ENCODE measurements at places on chromosomes 5 and 9. TPM values are rescaled to one million over a fixed set of nuclear protein-coding genes. Genes with fewer than 3 reads are reported as not detected.

PIP5KL1 gene
- 0.25 TPM for total RNA-seq

DNA sequence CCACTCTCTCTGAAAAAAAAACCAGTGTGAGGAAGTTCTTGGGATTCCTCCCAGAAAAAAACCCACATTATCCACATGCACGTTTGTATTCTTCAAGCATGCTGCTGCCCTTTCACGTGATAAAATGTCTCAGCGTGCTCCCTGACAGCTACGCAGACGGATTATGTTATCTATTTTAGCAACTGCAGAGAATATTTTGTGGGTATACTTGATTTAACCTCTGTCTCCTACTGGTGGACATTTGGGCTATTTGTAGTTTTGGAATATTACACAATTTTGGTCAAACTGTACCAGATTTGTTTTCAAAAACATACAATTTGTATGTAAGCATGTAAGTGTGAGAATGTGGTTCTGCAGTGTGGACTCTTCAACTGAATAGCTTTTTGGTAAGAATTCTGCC lies 10.7 kb downstream of the PRRC2B start:
- H3K36me3 ChIP-seq, result no peaks in the 10 kb centered on the region
- peak overlapping the region; percentile 39 for H3K27ac ChIP-seq
- no peak for DNase-seq
- no peak overlapping the region for H3K4me3 ChIP-seq
- H3K4me1 ChIP-seq, result peaks cover 100% of the 10 kb centered on the region
- no peaks in the 10 kb centered on the region for H3K27me3 ChIP-seq

JMY gene
- total RNA-seq, result 18.1 TPM

GRCh38 chr9:107260437-107261081 lies 22.5 kb upstream of the RAD23B start:
- no peak overlapping the region for H3K4me3 ChIP-seq
- H3K4me1 ChIP-seq, result no peaks in the 10 kb centered on the region
- DNase-seq, result no peak
- H3K36me3 ChIP-seq, result no peaks in the 10 kb centered on the region
- no peak overlapping the region for H3K27ac ChIP-seq
- no peaks in the 10 kb centered on the region for H3K27me3 ChIP-seq

- DNase-seq, result no peak
- no peaks in the 10 kb centered on the region for H3K27me3 ChIP-seq
- peaks cover 14% of the 10 kb centered on the region for H3K4me1 ChIP-seq
Measured at GRCh38 chr5:156655732-156656131, 194.4 kb upstream of the PPP1R2B start.

DNA sequence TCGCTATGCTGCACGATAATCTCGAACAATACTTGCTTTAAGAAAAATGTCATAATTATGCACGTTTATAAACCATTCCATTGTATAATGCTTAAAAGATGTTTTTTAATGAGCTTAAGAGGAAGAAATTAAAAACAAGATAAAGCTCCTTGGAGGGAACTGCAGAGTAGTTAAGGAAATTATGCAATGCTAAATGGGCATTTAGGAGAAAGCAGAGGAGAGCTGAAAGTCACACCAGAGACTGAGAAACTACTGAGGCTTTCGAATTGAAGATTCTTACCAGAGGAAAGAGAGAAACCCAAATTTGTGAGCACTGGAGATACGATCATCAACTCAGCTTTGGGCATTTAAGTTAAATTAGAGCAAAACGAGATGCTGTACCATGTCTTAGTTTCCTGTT lies 119.4 kb downstream of the CDH10 start:
- no peak overlapping the region for H3K4me3 ChIP-seq
- no peak overlapping the region for H3K27ac ChIP-seq
- DNase-seq, result no peak
- H3K4me1 ChIP-seq, result no peaks in the 10 kb centered on the region
- H3K36me3 ChIP-seq, result no peaks in the 10 kb centered on the region
- H3K27me3 ChIP-seq, result no peaks in the 10 kb centered on the region

TOR4A gene
- 18.4 TPM for total RNA-seq

- DNase-seq, result no peak
- no peaks in the 10 kb centered on the region for H3K36me3 ChIP-seq
- H3K27ac ChIP-seq, result no peak overlapping the region
- H3K27me3 ChIP-seq, result no peaks in the 10 kb centered on the region
- peaks cover 4% of the 10 kb centered on the region for H3K4me1 ChIP-seq
- H3K4me3 ChIP-seq, result no peak overlapping the region
Measured at GRCh38 chr9:108545436-108545835, 310.4 kb downstream of the ACTL7B start.

GRCh38 chr5:145479857-145480256 lies 355.3 kb downstream of the PRELID2 start:
- H3K27me3 ChIP-seq, result no peaks in the 10 kb centered on the region
- no peaks in the 10 kb centered on the region for H3K36me3 ChIP-seq
- H3K27ac ChIP-seq, result no peak overlapping the region

DNA sequence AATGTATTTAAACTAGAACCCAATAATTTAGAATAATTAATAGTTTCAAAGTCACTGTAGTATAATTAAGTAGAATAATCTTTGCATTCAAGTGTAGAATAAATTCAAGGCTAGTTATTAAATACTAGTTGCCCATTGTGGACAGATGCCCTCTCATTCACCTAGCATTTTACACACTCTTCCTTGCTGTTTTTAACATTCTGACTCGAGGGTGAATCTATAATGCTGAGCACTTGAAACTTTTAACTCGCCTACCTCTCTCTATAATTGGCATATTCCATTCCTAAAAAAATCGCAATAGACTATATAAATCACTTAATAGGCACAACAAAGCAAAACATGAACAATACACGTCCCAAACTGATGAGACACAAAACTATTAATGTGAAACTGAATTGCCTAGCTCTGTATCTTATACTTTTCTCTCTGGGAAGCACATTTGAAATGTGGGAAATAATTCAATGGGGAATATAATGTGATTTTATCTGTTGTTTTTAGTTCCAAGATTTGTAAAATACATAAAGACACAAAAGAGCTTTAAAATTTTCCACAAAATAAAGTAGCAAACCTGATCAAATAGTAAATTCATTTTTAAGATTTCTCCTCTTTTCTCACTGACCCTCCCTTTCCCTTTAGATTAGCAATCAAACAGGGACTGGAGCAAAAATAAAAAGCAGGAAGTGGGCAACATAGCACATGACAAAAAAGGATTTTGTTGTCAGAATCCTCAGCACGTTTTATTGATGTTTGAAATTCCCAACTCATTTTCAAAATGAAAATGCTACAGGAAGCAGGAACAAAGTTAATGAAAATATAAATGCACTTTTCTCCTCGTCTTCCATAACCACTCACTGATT lies 295.6 kb downstream of the PDE4D start:
- H3K27ac ChIP-seq, result no peak overlapping the region
- no peaks in the 10 kb centered on the region for H3K36me3 ChIP-seq
- H3K4me1 ChIP-seq, result peaks cover 12% of the 10 kb centered on the region

DNA sequence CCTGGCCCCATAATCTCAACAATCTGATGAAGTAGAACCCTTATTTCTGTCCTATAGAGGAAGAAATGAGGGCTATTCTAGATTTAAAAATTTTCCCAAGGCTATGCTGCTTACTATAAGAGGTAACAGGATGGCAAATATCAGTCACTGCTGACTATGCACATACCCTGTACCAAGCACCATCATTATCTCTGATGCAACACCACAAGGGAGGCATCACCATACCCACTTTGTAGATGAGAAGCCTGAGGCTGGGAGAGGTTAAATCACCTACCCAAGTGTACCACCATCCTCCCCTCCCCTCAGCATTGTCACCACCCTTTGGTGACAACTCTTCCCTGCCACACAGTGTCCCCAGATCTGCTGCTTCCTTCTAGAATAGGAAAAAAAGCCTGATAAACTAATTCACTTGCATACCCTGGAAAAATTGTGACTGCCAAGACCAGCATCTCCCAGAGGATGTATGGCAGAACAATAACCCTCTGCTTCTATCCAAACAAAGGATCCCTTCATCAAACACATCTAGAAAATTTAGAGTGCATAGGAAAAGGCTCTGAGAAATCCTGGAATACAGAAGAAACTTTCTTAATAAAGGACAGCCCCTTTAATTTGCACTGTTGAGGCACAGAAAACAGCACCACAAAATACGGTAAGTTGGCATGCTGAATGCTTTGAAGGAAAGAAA lies 48.3 kb downstream of the PRRC1 start:
- no peak for DNase-seq
- H3K27me3 ChIP-seq, result peaks cover 11% of the 10 kb centered on the region
- H3K27ac ChIP-seq, result no peak overlapping the region
- H3K4me3 ChIP-seq, result no peak overlapping the region
- H3K36me3 ChIP-seq, result no peaks in the 10 kb centered on the region

DNA sequence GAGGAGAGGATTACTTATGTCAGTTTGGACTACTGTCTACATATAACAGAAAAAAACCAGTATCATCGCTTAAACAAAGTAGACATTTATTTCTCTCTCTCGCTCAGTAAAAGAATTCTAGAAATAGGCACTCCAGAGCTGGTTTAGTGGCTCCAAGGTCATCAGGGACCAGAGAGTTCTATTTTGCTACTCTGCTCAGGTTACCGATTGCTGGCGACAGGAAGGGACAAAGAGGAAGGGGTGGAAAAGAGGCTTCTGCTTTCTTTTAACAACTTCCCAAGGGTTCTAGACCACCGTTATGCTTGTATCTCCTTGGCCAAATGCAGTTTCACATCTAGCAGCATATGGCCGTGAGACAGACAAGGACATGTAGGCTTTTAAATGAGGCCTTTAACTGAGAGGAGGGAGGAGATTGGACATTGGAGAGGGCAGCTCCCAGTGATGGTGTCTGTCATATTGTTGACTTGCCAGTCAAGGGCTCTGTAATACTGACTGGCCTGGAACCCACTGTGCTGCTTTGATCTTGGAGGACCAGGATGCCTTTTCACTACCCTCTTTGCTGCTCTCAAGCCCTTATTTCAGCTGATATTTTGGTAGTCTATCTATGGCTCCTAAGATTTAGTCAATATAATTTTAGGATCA lies 15.6 kb upstream of the DCP2 start:
- peaks cover 46% of the 10 kb centered on the region for H3K4me1 ChIP-seq
- H3K27ac ChIP-seq, result no peak overlapping the region
- H3K27me3 ChIP-seq, result no peaks in the 10 kb centered on the region
- no peak for DNase-seq
- H3K4me3 ChIP-seq, result no peak overlapping the region

DNA sequence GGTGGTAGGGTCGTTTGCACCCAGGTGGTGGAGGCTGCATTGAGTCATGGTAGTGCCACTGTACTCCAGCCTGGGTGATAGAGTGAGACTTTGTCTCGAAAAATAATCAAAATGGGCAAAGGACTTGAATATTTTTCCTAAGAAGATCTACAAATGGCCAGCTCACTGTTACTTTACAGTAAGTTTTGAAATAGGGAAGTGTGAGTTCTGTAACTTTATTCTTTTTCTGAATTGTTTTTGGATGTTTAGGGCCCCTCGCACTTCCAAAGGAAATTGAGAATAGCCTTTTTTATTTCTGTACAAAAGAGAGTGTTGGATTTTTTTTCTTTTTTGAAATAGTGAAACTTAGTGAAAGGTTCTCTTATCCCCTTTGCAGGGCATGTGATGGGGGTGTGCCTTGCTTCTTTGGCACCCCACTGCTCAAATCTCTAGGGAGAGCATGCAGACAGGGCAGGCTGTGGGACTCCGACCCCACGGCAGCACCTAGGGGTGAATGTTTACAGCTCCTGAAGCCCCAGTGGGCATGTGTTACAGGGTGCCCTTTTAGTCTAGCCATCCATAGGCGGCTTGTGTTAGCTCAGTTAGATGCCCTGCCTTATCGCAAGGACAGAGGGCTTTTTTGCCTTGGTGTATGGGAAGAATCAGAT lies 33.3 kb downstream of the GPBP1 start:
- no peak for DNase-seq
- peak overlapping the region; percentile 82 for H3K27ac ChIP-seq
- H3K4me1 ChIP-seq, result peaks cover 76% of the 10 kb centered on the region
- no peak overlapping the region for H3K4me3 ChIP-seq
- H3K27me3 ChIP-seq, result no peaks in the 10 kb centered on the region
- no peaks in the 10 kb centered on the region for H3K36me3 ChIP-seq

GRCh38 chr5:178545941-178546674 lies 44.1 kb downstream of the COL23A1 start:
- H3K36me3 ChIP-seq, result no peaks in the 10 kb centered on the region
- peak overlapping the region; percentile 70 for H3K27ac ChIP-seq
- H3K27me3 ChIP-seq, result no peaks in the 10 kb centered on the region
- peaks cover 49% of the 10 kb centered on the region for H3K4me1 ChIP-seq

LECT2 gene
- not detected for total RNA-seq

TSSK1B gene
- total RNA-seq, result not detected

GCNT4 gene
- 0.13 TPM for total RNA-seq

DNA sequence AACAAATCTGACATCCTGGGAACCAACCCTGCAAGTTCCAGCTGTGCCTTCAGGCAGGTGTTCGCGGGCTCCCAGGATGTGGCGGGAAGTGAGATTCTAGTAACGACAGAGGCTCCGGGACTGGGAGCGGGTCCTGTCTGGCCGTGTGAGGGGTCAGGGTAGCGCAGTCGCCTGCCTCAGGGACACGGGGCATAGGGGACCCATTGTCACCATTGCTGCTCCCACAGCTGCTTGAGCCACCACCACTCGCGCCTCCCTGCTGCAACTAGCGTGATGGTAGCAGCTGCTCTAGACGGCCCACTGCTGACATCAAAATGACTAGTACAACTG lies 468.5 kb downstream of the CDH9 start:
- H3K36me3 ChIP-seq, result no peaks in the 10 kb centered on the region
- H3K4me1 ChIP-seq, result no peaks in the 10 kb centered on the region
- H3K4me3 ChIP-seq, result no peak overlapping the region
- H3K27me3 ChIP-seq, result no peaks in the 10 kb centered on the region
- DNase-seq, result no peak

GRCh38 chr5:178214160-178214803 lies 9.9 kb downstream of the HNRNPAB start:
- peaks cover 3% of the 10 kb centered on the region for H3K4me1 ChIP-seq
- H3K36me3 ChIP-seq, result peaks cover 99% of the 10 kb centered on the region
- no peaks in the 10 kb centered on the region for H3K27me3 ChIP-seq
- no peak for DNase-seq
- no peak overlapping the region for H3K27ac ChIP-seq

PHYHD1 gene
- 21.4 TPM for total RNA-seq

DNA sequence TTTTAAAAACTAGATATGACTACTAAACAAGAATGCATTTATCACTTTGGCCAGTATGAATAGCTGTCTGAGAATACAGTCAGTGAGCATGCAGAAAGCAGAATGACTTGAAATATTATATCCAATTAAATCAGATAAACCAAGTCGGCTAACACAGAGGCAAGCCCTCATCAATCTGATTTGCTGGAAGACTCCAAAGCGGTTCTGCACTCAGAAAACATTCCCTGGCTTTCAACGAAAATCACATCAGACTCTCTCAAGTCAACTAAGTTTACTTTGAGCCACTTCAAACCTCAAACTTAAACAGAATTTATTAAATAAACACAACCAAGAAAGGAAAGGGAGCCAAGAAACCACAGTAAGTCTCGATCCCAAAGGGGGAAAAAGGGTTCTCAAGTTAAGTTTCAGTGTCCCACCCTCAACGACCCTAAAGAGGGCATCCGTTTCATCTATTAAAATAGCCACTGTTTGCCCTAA lies 1.4 kb downstream of the MYO10 start:
- H3K27ac ChIP-seq, result peak overlapping the region; percentile 77
- H3K27me3 ChIP-seq, result peaks cover 69% of the 10 kb centered on the region
- H3K4me3 ChIP-seq, result peak overlapping the region; percentile 87
- no peaks in the 10 kb centered on the region for H3K36me3 ChIP-seq
- no peak for DNase-seq
- H3K4me1 ChIP-seq, result peaks cover 25% of the 10 kb centered on the region

CEMIP2 gene
- total RNA-seq, result 4.7 TPM
